T1000 (cell line): ENCODE measurements at places on chromosomes 6 and 20.
A peak's percentile ranks its signal among the peaks of the same experiment; 100 is the strongest.

- DNase-seq = no peak
These were observed 208.4 kb downstream of the ANKRD60 start for GRCh38 chr20:58019850-58020625.

DNA sequence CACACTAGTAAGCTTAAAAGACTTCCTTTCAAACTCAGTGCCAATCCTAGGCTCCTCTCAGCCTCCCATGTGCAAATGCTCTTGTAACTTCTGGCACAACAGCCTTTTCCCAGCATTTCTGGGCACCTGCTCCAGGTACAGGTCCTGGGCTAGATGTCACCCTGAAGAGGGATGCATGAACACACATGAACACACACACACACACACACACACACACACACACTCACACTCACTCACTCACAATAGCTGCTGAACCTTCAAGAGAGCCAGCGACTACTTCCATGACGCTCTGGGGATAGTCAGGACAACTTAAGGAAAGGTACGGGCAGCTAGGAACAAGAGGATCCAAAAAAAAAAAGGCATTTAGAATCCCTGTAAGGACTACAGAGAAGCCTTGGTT, 122.8 kb downstream of the INSM1 start:
- no peak for DNase-seq

GRCh38 chr6:134537146-134537555, 219.2 kb upstream of the SGK1 start:
- DNase-seq = peak; percentile 80

DNA sequence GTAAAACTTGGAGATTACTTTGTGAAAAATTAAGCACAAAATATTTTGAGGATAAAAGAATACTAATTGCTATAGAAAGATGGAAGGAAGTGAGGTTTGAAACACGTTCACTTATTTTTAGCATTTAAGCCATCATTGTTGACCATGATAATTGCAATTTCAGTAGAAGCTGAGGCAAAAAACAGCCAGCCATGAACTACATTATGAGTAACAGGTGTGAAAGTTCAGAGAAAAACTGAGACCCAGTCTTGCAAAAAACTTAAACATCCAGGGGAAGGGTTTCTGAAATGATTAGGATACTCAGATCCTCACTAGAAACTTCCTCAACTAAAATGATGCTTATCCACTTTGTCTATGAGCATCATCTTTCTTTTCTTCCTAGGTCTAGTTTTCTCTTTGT, 619.4 kb downstream of the PHF3 start:
- DNase-seq = no peak

- DNase-seq = no peak
These were observed 12.3 kb upstream of the SNAI1 start for GRCh38 chr20:49970498-49970897.

DNA sequence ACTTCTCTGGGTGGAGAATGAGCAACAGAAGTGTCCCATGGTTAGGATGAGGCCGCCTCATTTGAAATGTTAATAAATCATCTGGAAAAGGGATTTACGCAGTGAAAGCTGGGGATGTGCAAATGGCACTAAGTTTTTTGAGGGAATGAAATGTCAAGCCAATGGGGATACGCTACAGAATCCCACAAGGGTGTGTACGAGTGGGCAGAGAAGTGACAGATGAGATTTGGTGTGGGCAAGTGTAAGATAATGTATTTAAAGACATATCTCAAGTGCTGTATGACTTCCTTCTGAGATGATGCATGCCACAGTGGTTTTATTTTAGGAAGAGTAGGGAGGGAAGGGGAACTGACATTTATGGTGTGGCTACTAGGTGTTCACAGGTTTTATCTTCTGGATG, 100.6 kb downstream of the LRFN2 start:
- DNase-seq = no peak

DNA sequence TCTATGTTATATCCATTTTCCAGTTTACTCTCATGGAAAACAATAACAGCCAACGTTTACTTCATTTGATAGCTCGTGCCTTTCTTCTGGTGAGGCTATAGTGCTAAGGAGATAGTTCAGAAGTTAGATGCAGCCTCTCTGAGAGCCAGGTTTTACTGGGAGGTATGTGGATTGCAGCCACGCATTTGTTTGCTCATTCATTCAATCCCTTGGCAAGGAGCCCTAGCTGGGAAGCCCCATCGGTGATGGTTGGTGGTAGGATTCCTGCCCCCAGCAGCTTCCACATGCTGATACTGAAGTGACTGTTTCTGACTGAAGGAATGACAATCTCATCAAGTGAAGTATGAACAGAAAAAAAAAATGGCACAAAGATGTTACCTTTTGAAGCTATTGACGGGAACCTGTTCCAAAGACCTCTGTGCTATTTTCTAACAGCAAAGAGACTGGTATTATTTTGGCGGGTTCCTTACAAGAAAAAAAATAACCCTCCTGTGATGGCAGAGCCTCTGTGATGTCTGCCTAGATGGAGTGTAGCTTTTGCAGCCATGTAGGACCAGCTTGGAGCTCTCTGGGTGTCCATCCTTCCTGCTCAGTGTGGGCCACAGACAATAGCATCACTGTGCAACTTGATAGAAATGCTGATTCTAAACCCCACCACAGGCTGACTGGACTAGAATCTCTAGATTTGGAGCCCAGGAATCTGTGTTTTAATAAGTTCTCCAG, 30.6 kb downstream of the SNAP25 start:
- DNase-seq = no peak

GRCh38 chr6:701700-702479, 9.0 kb upstream of the EXOC2 start:
- DNase-seq = no peak

DNA sequence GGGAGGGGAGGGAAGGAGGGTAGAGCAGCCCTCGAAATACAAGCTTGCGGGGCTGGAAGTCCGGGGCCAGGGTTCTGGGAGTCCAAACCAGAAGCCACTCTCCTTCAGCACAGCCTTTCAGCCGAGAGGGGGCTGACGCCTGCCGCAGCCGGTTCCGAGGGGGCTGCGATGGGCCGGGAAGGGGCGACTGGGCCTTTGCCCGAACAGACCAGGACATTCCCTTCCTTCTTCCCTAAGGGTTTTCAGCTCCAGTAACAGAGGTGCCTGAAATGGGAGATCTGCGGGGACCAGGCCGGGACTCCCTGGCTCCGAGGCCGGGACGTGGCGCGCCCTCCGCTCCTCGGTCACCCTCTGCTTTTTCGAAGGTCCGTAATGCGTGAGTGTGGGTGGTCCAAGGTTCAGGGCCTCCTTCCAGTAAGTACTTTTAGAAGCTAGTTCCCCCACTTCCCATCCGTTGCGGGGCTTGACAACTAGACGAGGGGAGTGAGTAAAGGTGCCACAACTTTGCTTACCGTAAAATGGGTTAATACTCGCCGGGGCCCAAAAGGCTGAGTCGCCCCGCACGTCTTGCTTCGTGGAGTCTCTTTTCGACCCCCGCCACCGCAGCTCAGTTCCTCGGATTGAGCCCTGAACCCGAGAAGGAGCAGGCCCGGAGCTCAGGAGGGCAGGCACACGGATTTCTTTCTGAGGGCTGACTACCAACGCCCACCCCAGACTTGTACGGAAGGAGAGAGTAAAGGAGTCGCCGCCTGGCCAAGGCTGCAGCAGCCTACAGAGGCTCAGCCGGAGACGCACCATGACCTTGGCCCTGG, 2.9 kb upstream of the OLIG3 start:
- no peak for DNase-seq

DNA sequence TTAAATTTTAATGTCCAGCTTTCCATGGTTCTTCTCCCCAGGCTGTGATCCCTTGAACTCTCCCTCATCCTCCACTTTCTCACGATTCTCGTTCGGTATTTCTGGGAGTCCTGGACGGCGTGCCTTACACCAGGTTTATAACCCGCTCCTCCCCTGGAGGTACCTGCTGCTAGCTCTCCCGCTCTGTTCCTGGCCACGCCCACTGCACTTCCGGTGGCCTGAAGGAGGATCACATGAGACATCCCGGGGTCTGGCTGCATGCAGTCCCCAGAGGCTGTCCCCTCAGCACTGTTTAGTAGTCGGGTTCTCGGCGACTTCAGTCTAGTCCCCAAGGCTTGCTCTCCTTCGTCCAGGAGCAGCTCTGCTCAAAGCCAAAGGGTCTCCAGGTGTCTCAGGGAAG, 28.4 kb upstream of the GCLC start:
- no peak for DNase-seq

- no peak for DNase-seq
These were observed 74.4 kb upstream of the FOXC1 start for GRCh38 chr6:1535295-1535694.

DNA sequence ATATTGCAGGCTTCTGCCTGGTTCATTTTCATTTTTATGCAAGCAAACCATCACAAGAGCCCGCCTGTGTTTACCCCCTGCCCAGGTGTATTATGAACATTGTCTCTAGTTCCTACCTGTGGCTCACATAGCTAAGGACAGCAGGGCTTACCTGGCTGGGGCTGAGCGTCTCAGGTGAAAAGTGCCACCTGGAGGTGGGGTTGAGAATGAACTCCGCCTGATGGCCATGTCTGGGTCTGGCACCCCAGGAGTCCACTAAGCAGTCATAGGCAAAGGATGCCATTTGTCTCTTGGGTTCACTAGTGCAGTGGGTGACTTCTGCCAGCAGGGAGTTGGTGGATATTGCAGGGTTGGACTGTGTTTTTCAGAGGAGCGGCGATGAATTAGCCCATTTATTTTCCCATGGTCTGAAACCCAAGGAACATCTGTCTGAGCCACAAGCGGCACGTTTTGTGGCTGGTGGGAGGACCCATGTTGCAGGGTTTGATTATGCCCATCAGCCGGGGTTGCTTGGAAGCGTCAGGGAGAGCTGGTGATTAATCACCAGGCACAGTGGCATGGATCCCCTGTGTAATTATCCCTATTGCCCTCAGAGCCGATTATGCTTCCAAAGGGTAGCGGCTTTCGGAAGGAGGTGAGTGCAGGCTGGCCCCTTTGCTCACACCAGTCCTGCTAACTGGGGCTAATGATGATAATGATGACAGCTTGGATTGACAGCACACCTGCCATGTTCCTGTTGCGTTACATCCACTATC, 92.1 kb downstream of the CDH26 start:
- DNase-seq = no peak

- DNase-seq = peak; percentile 72
These were observed 612.3 kb downstream of the UTRN start for GRCh38 chr6:144897441-144897921.

GRCh38 chr6:80366714-80367113, 260.2 kb downstream of the BCKDHB start:
- DNase-seq = no peak

- DNase-seq = no peak
These were observed 1008.3 kb downstream of the KIF16B start for GRCh38 chr20:15564981-15565380.

GRCh38 chr6:149125309-149125708, 192.2 kb upstream of the TAB2 start:
- no peak for DNase-seq

DNA sequence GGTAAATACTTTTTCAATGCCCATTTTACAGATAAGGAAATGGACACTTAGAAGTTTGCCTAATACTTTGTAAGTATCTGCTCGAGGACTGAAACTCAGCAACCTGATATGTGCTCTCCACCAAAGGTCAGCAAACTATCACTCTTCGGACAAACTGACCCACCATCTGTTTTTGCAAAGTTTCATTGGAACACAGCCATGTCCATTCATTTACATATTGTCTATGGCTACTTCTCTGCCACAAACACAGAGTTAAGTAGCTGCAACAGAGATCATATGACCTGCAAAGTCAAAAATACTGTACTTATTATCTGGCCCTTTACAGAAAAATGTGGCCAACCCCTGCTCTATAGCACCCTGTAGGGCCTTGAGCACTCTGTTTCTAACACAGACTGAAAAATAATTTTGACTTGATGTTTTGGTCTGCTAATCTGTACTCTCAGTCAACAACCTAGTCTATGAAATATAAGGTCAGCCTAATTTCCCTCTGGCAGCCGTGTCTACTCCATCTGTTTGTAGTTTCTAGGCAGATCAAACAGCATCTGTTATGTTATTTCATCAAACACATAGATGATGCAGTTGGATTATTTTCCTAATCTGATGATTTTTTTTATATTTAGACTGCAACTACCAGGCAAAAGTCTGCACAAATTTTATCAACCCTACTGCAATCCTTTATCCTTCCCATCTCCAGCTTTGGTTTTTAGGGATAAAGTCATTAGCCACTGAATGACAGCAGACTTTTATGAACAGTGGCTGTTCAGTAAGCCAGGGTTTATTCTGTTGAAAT, 41.4 kb upstream of the BEND6 start:
- no peak for DNase-seq
